ENCODE measurements at places on chromosomes 4 and X. TPM values are rescaled to one million over a fixed set of nuclear protein-coding genes. Genes with fewer than 3 reads are reported as not detected.
A peak's percentile ranks its signal among the peaks of the same experiment; 100 is the strongest.

DNA sequence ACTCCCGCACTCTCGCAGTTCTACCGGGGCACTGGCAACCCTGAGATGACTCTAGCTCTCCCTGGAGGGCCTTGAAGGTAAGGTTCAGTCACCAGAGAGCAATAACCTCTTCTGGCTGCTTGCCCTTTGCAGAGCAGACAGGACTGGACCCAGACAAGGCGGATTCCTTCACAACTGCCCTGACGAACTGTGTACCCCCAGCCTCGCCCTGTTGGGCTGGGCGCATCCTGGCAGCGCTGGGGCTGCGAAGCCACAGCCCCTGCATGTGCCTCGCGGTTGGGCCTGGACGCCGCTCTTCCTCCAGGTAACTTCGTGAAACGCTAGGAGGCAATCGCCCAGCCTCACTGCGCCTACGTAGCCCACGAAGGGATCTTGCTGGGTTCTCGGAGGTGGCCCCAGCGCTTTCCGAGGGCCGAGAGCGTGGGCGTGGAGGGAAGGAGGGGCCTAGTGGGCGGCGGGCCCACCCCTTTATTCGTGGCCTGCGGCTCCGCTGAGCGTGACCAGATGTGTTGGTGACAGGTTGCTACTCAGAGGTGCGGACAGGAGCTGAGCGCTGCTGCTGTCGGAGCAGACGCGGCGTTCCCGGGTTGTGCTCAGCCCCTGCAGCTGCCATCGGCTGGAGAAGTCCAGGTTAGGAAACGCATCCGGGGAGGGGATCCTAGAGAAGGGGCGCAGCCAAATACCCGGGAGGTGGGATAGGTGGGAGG, 1.9 kb upstream of the MAMLD1 start:
- H3K27ac ChIP-seq, result no peak overlapping the region
- H3K27me3 ChIP-seq, result no peaks in the 10 kb centered on the region
- peak; percentile 63 for DNase-seq

The PAGE4 gene
- total RNA-seq, result not detected

DNA sequence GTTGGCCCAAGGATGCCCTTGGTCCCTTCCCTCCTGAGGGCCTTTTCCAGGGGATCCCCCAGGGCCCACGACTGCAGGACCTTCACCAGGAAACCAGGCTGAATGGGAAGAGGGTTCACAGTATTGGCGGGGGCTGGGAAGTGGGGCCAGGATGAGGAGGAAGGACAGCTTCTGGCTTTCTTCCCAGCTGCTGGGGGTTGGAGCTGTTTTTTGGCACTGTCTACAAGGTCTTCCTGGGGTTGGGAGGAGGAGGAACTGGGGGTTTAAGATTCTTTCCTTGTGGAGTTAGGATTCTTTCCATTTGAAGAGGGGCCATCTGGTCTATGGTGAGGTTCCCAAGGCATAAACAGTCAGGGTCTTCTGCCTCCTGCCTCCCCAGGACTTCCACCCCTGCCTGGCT, 64.8 kb downstream of the KIF4A start:
- H3K36me3 ChIP-seq, result no peaks in the 10 kb centered on the region
- H3K4me1 ChIP-seq, result no peaks in the 10 kb centered on the region
- no peak overlapping the region for H3K27ac ChIP-seq

DNA sequence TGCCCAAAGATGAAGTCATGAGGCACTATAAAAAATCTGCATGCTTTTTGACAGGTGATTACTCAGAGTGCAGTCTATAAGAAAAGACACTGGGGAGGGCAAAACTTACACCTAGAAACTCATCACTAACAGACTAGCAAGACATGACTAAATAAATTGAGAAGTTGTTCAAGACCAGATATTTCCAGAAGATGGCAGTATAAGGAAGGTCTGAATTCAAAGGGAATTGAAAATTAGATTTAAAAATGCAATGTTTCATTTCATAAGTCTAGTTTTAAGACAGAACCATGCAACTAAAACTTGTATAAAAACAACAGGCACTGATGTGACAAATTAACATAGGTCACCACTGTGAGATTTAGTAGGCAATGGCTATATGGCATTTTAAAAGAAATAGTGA, 232.5 kb upstream of the POF1B start:
- DNase-seq, result no peak
- H3K27me3 ChIP-seq, result no peaks in the 10 kb centered on the region
- H3K27ac ChIP-seq, result no peak overlapping the region
- H3K4me3 ChIP-seq, result no peak overlapping the region
- H3K36me3 ChIP-seq, result no peaks in the 10 kb centered on the region

- H3K27ac ChIP-seq, result no peak overlapping the region
- no peak for DNase-seq
- no peaks in the 10 kb centered on the region for H3K4me1 ChIP-seq
- H3K36me3 ChIP-seq, result no peaks in the 10 kb centered on the region
- H3K27me3 ChIP-seq, result no peaks in the 10 kb centered on the region
Observed at GRCh38 chr4:38357546-38357945, 306.5 kb upstream of the KLF3 start.

- no peaks in the 10 kb centered on the region for H3K4me1 ChIP-seq
- no peak for DNase-seq
- H3K36me3 ChIP-seq, result no peaks in the 10 kb centered on the region
- H3K27me3 ChIP-seq, result no peaks in the 10 kb centered on the region
Observed at GRCh38 chr4:75708218-75708691, 16.1 kb upstream of the USO1 start.

DNA sequence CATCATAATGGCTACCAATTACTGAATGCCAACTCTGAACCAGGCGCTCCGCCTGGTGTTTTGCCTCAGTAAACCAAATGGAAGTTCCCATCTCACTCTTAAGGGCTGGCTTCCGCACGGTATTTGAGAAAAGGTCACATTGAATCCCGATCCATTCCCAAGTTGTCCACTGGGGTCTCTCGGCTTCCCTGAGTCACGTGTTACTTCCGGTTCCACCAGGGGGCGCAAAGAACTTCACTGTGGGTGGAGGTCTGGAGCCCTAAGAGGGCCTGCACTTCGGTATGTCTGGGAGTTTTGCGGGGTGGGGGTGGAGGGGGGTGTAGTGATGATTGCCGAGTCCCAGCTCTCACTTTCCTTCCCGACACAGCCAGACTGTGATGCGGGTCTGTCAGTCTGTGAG, 13.4 kb upstream of the NHS start:
- no peaks in the 10 kb centered on the region for H3K27me3 ChIP-seq
- H3K4me1 ChIP-seq, result no peaks in the 10 kb centered on the region
- no peak overlapping the region for H3K27ac ChIP-seq
- DNase-seq, result no peak

GRCh38 chrX:40248822-40249221, 151.1 kb upstream of the BCOR start:
- no peaks in the 10 kb centered on the region for H3K27me3 ChIP-seq
- H3K4me1 ChIP-seq, result no peaks in the 10 kb centered on the region
- no peaks in the 10 kb centered on the region for H3K36me3 ChIP-seq
- no peak overlapping the region for H3K27ac ChIP-seq
- no peak for DNase-seq

The NHSL2 gene
- 17.3 TPM for total RNA-seq

The NDST3 gene
- total RNA-seq, result not detected

DNA sequence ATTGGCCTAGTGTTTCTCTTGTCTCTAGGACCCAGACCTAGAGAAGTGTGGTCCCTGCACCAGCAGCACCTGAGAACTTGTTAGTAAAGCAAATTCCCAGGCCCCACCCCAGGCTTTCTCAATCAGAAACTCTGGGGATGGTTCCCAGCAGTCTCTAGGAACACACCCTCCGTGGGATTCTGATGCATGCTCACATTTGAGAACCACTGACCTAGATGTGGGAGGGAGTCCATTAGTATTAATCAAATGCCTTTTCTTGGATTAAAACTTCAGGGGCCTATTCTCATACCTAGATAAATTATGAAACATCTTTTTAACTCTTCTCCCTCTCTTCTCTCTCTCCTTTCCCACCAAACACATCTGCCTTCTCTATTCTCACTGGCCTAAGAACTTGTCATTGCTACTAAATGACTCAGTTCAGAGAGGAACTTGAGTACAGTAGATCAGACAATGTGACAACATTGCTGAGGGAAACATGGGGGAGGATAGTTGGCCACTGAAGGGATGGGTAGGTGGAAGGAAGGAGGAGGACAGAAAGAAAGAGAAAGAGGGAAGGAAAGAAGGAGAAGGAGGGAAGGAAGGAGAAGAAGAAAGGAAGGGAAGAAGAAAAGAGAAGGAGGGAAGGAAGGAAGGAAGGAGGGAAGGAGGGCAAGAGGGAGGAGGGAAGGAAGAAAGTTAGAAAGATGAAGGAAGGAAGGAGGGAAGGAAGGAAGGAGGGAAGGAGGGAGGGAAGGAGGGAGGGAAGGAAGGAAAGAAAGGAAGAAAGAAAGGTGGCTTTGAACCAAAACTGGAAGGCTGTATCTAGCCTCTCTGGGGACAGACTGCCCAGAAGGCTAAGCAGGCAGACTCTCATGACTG, 132.7 kb upstream of the MAP3K15 start:
- H3K36me3 ChIP-seq, result no peaks in the 10 kb centered on the region
- no peak for DNase-seq
- H3K4me1 ChIP-seq, result no peaks in the 10 kb centered on the region

- H3K4me1 ChIP-seq, result no peaks in the 10 kb centered on the region
- H3K27me3 ChIP-seq, result peaks cover 38% of the 10 kb centered on the region
Observed at GRCh38 chr4:153758688-153759406, 977 bp downstream of the RNF175 start.

The BMX gene
- 3.6 TPM for total RNA-seq

The ARX gene
- total RNA-seq, result not detected

GRCh38 chr4:41696763-41697162, 51.8 kb downstream of the PHOX2B start:
- no peak overlapping the region for H3K4me3 ChIP-seq
- no peaks in the 10 kb centered on the region for H3K27me3 ChIP-seq
- no peaks in the 10 kb centered on the region for H3K4me1 ChIP-seq
- H3K36me3 ChIP-seq, result peaks cover 35% of the 10 kb centered on the region
- no peak for DNase-seq

- DNase-seq, result no peak
- H3K36me3 ChIP-seq, result no peaks in the 10 kb centered on the region
- H3K27ac ChIP-seq, result no peak overlapping the region
- H3K27me3 ChIP-seq, result no peaks in the 10 kb centered on the region
Observed at GRCh38 chrX:40746521-40746920, 11.2 kb upstream of the MED14 start.

DNA sequence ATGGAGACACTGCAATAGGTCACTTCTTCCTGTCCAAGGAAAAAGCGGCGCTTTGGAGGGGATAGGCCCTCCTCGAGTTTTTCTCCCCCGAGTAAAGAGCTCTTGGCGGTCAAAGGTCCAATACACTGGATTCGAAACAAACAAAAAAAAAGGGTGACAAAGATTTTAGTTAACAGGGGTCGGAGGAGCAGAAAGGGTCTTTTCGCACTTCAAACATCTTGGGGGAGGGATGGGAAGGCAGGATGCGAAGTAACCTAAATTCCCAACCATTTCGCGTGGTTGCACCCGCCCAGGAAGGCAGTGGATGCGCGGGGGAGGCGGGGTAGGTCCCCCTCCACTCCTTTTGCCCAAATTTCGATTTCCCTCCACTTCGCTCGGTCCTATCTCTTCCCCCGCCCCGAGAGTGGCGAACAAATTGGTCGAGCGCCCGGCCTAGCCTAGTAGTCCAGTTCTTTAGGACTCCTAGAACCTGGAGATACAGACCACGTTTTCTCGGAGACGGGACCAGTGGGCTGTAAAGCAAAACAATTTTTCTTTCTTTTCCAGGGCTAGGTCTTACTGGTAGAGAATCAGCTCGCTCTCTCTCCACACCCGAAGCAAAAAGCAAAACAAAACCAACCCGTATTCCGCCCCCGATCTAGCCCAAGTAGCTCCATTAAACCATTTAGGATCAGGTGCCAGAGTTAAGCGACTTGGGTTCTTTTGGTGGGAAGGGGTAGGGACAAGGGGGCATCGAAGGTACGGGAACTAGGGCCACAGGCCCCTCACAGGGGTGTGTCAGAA, 2.0 kb upstream of the STAG2 start:
- H3K27me3 ChIP-seq, result no peaks in the 10 kb centered on the region
- no peaks in the 10 kb centered on the region for H3K36me3 ChIP-seq
- peak overlapping the region; percentile 95 for H3K27ac ChIP-seq
- H3K4me3 ChIP-seq, result peak overlapping the region; percentile 60
- peaks cover 3% of the 10 kb centered on the region for H3K4me1 ChIP-seq

- H3K4me1 ChIP-seq, result peaks cover 25% of the 10 kb centered on the region
- no peak for DNase-seq
Observed at GRCh38 chr4:174213731-174214100, 69.8 kb downstream of the FBXO8 start.

DNA sequence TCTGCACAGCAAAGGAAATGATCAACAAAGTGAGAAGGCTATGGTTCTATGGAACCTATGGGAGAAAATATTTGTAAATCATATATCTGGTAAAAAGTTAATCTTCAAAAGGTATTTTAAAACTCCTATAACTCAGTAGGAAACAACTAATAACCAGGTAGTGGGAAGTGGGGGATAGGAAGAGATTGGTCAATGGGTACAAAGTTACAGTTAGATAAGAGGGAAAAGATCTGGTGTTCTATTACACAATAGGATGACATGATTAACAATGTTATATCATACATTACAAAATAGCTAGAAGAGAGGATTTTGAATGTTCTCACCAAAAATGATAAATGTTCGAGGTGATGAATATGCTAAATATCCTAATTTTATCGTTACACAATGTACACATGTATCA, 46.3 kb downstream of the NDNF start:
- no peaks in the 10 kb centered on the region for H3K4me1 ChIP-seq
- no peaks in the 10 kb centered on the region for H3K36me3 ChIP-seq
- no peak overlapping the region for H3K4me3 ChIP-seq
- no peaks in the 10 kb centered on the region for H3K27me3 ChIP-seq

GRCh38 chr4:152106113-152106763, 345.4 kb upstream of the GATB start:
- H3K4me3 ChIP-seq, result no peak overlapping the region
- DNase-seq, result no peak
- H3K27me3 ChIP-seq, result no peaks in the 10 kb centered on the region
- no peak overlapping the region for H3K27ac ChIP-seq

DNA sequence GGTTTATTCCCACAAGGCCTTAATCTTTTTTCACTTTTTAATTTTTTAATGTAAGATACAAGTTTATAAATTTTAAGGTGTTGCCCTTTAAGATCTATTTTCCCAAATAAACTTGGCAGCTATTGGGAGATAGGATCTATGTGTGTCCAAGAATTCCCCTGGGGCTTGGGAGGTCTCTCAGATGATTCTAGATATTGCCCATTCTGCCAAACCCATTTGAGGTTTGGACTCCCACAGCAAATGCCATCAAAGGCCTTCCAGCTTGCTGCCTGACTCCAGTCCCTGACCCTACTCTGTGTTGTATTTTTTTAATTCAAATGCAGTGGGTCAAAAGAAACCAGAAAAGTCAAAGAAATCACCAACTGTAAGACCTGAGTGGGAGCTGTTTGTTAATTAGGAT, 120.0 kb upstream of the CHRDL1 start:
- H3K27me3 ChIP-seq, result no peaks in the 10 kb centered on the region
- no peak overlapping the region for H3K4me3 ChIP-seq
- H3K4me1 ChIP-seq, result no peaks in the 10 kb centered on the region
- no peak overlapping the region for H3K27ac ChIP-seq

The DUSP9 gene
- total RNA-seq, result not detected

The L1CAM gene
- total RNA-seq, result 1.2 TPM

DNA sequence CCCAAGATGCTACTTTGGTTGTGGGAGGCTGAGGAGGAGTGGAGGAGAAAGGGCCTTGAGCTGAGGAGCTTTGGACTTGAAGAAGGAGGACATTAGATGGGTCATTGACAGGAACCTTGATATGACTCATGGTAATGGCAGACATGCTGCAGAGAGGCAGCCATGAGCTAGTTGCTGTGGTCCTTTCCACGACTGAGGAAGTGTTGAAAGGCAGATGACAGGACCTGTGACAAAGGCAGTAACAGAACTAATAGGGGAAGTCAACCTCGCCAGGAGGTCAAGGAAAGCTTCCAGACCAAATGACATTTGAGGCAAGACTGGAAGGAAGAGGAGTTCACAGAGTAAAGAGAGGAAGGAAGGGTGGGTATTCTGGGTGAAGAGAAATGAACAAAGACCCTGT, 7.6 kb upstream of the XPNPEP2 start:
- no peak for DNase-seq
- H3K27me3 ChIP-seq, result no peaks in the 10 kb centered on the region
- H3K27ac ChIP-seq, result no peak overlapping the region
- H3K36me3 ChIP-seq, result no peaks in the 10 kb centered on the region

The GPR50 gene
- total RNA-seq, result not detected
